NCI-H187 treated with DMSO at 0.1 percent for 48 hours (cell line): ENCODE measurements at places on chromosomes 11 and 22.
A peak's percentile ranks its signal among the peaks of the same experiment; 100 is the strongest.

GRCh38 chr11:39249566-39250365 lies 2209.7 kb downstream of the LRRC4C start:
- DNase-seq = no peak

- DNase-seq = no peak
Observed at GRCh38 chr11:123286761-123287160, 91.7 kb upstream of the CLMP start.

DNA sequence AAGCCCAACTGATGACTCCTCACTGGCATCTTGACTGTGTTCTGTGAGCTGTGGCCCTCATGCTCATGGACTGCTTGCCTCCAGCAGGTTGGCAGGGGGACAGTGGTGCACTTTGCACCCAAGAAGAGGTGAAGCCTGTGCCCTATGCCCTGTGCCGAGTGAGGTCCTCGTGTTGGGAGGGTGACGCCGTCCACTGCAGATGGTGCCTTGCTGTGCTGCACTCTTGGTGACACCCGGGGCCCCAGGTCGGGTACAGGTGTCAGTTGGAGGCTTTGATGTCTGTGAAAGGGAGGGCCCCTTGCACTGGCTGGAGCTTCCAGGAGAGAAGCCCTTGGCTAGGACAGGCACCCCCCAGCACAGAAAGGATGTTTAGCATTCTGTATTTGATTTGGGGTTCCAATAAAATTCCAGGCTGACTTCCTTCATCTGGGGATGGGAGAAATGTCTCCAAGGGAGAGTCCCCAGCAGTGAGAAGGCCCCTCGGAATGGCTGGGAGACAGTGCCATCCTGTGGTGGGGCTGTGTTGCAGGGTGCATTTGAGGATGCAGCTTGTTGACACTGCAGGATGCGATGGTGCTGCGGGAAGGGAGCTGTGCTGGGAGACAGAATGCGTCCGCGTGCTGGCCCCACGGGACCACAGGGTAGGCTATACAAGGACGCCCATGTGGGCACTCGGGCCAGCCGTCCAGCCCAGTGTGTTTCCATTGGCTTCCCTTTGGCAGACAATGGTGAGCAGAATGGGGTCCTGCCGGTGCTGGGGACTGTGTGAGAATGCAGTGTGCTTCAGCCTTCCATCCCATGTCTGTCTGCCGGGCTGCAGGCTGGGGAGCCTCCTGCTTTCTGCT lies 2.5 kb upstream of the ZDHHC8 start:
- no peak for DNase-seq

DNA sequence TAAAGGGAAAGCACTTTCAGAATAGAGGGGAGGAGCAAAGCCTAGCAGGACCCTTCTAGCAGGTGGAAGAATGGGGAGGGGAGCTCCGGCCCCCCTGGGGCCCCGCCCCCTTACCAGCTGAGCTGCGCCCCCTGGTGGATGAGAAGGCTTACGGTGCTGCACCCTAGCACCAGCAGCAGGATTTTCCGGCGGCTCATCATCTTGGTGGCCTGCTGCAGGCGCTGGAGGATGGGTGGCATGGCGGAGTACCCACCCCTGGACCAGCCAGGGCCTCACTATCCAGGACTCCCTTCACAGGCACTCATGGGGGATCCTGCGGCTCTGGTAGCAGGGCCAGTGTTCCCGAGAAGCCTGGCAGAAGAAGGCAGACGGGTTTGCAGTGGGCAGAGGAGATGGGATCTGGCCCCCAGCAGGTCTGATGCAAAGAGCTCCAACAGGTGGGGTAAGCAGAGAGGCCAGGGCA lies 3.8 kb downstream of the GAL3ST3 start:
- DNase-seq = peak; percentile 42

GRCh38 chr11:57353852-57354251 lies 15.7 kb downstream of the P2RX3 start:
- DNase-seq = no peak

DNA sequence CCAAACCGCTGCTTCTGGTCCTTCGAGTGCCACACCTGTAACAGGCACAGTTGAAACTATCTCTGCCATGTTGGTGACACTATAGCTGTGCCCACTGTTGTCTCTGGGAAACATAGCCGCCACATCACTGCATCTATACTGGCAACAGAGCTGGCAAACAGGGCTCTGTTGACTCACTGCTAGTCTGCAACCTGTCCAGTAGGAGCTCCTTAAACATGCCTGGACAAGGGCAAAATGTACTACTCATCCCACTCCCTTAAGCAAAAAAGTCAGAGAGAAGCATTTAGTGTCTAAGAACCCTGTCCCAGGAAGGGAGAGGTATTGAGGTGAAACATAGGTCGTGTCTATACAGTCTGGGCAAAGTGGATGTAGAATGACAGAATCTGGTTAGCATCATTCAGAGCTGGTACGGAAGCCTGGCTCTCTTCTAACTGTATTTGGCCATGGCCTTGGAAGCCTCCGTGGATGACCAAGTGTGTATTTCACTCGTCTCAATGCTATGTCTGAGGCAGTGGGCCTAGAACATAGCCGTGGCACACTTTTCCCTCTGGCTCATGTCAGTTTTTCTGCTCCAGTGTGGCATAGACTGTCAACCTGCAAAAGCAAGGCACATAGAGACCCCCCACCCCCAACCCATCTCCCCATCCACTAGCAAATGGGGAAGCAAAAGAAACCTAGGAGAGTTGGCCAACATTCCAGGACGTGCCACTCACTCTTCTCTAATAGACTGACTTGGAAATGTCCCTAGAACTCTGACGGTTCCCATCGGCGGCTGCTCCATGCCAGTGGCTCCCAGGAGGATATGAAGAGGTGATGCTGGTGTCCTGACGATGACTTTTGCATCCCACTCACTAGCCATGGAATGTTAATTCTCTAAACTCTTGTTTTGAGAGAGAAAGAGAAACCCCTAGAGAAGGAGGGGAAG lies 21.4 kb upstream of the PISD start:
- no peak for DNase-seq

DNA sequence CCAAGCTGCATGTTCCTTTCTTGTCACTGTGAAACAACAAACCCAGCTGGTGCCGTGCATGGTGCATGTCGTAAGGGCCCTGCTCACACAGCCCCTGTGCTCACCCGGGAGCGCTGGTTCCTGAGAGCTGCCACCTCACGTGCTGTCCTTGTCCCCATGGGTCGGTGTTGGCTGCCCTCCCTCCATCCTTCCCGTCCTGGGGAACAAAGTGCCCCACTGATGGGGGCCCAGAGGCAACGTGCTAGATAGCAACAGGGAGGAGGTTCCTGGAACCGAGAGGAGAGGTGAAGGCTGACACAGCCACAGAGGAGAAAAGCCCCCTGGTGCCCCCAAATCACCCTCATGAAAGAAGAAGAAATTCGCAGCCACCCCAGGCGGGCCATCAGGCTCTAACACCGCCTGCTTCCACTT lies 56.6 kb upstream of the SLC22A12 start:
- DNase-seq = no peak

GRCh38 chr22:42994917-42995562 lies 19.9 kb downstream of the PACSIN2 start:
- DNase-seq = no peak
